ENCODE measurements at places on chromosomes 11 and 22. TPM values are rescaled to one million over a fixed set of nuclear protein-coding genes. Genes with fewer than 3 reads are reported as not detected.
A peak's percentile ranks its signal among the peaks of the same experiment; 100 is the strongest.

GRCh38 chr22:19524170-19525115, at the start of gene CLDN5:
Gene CLDN5 (minus strand): TSS chr22:19524410. CDS start chr22:19524255, 155 bp downstream.
- DNase-seq, result no peak

GRCh38 chr11:6476571-6476970, 2.8 kb upstream of the TRIM3 start:
- no peak for DNase-seq

DNA sequence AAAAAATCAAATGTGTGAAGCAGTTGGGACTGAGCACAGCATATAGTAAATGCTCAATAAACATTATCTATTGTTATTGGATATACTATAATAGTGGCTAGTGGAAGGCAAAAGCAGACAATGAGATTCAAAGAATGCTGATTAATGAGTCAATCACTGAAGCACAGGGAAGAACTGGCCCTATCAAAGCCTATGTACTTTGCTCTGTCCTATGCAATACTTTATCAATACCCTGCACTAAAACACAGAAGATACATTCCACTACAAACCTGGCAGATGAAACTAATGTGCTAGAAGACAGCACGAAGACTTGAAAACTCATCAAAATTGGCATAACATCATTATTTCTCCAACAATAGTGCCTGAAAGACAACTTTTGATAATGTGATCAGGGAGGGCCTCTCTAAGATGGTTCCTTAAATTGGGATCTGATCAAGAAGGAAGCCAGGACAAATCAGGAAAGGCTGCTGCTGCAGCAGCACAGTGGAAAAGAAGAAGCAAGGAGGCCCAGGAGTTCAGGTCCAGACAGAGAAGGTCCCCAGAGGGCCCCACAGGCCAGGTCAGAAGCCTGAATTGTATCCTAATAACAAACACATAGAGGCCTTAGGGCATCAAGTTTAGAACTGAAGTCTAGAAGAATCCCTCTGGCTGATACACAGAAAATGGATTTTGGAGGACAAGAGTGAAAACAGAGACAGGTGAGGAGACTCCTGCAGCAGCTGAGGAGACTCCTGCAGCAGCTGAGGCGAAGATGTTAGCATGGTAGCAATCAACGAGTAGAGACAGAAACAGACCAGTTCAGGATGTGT, 18.6 kb downstream of the PI4KA start:
- no peak for DNase-seq

- DNase-seq, result no peak
Measured at GRCh38 chr22:46274381-46274780, 6.6 kb downstream of the TTC38 start.

DNA sequence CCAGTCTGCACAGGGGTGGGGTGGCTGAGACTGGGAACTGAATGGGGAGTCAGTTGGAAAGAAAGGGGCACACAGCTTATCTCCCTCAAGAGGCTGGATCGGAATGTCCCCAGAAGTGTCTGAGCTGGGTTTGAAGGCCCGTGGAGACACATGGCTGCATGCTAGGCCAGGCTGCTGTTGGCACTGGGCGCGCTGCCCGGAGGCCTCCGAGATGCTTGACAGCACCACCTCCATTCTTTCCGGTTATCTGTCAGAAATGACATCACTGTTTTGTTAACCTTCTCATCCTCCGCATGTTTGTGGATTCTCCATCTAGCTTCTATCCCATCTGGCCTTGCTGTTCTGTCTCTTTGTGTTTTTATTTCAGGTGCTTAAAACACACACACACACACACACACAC, 85.5 kb downstream of the APIP start:
- no peak for DNase-seq

- DNase-seq, result peak; percentile 44
Measured at GRCh38 chr11:109939166-109939810, 153.9 kb upstream of the ZC3H12C start.

GRCh38 chr11:114571712-114572111, 12.0 kb upstream of the NXPE1 start:
- no peak for DNase-seq

- DNase-seq, result no peak
Measured at GRCh38 chr11:72426758-72427157, 7.6 kb downstream of the CLPB start.

DNA sequence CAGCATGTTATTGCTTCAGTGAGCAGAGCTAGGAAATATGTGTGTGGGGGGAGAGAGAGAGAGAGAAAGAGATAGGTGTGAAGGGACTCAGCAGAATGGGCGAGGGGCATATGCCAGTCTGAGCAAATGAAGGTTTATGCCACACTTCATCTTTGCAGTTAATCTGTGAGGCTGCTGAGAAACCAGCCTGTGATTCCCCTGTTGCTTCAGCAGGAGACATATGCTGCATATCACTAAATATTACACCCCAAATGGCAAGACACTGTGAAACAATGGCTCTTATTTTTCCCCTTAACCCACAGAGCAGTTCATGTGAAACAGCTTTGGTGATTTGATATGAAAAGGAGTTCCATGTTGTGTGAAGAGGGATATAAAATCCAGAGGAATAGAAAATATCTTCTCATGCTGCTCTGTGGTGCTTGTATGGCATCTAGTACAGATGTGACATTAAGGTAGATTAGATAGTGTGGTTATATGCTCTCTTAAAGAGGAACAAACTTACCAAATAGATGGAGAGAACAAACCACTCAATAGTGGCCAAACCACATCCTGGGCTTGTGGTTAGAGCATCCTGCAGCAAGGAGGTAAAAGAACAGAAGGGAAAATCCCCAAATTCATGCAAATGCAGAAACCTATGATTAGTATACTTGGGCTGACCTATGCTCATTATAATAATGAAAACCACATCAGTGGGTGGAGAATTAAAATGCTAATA, 864.2 kb downstream of the FAM181B start:
- peak; percentile 93 for DNase-seq

DNA sequence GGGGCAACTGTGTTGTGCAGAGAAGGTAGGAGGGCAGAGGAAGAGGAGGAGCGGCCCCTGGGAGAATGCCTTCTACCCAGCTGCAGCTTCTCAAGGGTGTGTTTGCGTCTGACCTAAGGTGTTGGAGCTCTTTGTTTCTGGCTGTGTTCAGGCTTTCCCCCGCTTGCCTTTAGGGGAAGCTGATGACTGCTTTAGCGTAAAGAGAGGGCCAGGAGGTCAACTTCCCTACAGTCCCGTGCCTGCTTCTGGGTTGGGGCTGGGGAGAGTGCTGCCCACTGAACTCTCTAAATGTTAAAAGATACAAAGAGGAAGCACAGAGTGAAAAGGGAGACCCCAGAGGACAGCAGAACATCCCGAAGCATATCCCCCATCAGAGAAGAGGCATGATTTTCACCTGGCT, 99.2 kb downstream of the PTPRJ start:
- DNase-seq, result no peak

DNA sequence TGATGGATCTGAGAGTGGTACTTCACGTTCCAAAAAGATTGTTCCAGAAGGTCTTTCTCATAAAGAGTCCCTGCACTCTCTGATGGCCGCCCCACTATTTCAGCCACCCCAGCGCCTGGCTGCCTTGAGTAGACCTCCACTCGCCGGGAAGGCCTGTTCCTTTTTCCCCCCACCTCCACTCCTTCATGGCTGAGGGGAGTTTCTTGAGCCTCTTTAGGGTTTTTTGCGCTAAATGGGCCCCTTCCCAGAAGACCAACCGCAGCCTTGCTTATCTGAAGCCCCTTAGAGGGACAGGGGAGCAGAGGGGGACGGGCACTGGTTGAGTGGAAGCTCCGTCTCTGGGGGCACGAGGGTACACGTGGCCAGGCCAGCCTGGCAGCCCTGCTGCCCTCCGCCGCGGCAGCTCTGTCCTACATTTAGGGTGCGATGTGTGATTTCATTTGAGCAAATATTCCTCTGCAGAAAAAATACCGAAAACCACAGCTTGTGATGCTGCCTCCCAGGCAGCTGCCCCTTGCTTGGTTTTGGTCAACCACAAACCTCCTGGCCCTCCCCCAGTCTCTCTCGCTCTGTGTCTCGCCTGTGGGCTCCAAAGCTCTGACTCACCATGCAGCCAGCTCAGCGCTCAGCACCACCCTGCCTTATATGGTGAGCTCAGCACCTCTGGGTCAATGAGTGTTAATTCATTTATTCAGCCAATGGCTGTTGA, 88.7 kb downstream of the TP53I11 start:
- peak; percentile 97 for DNase-seq

DNA sequence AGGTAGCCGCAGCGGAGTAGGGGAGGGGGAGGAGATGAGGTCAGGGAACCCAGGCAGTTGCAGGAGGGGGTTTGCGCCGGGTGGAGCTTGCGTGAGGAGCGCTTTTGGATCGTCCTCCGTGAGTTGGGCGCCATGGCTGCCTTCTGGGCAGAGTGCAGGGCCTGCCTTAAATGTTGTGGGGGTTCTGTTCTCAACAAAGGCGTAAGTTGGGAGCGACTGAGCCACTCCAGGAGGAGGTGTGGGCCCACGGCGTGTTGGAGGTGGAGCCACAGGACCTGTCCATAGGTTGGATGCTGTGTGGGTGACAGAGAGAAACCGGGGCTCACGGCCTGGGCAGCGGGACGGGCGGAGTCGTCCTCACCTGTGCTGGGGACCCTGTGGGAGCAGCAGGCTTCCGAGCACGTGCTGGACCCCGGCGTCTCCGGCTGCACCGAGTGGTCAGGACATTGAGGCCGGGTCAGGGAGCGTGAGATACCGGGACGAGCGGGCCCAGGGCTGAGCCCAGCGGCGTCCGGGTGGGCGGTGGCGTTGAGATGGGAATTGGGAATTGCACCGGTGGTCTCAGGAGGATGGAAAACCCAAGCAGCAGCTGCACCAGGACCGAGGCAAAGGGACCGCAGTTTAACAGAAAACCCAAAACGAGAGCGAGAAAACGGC, 977 bp upstream of the PGGHG start:
- no peak for DNase-seq

DNA sequence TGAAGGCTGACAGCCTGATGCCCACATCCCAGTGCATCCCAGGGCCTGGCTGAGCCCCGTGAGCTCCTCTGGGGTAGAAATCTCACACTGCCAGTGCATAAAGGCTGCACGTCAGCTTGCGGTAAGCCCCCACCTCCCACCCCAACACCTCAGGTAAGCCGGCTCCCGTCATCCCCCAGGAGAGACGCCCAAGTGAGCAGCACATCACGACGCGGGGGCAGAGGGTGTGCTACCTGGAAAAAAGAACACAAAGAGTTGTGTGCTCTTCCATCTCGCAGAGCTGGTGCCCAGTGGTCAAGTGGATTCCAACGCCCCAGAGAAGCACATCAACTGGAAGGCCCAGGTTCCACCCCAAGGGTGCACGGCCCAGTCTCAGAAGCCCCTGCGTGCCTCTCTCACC, 50.0 kb downstream of the IGSF9B start:
- no peak for DNase-seq

DNA sequence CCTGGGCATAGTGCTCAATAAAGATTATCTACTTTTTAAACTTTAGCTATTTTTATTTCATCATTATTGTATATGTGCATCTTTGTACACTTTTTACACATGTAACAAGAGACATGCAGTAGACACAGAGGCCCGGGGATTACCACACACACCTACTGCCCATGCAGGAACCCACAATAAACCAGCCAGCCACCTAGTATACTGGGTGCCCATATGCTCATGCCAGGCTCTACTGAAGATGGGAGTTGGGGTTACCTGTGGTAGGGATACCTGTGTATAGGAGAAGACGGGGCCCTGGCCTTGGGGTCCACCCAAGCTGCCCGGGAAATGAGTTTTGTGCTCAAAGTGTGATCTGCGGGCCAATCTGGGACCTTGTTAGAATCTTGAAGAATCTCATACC, 31.2 kb upstream of the P2RY2 start:
- DNase-seq, result no peak

DNA sequence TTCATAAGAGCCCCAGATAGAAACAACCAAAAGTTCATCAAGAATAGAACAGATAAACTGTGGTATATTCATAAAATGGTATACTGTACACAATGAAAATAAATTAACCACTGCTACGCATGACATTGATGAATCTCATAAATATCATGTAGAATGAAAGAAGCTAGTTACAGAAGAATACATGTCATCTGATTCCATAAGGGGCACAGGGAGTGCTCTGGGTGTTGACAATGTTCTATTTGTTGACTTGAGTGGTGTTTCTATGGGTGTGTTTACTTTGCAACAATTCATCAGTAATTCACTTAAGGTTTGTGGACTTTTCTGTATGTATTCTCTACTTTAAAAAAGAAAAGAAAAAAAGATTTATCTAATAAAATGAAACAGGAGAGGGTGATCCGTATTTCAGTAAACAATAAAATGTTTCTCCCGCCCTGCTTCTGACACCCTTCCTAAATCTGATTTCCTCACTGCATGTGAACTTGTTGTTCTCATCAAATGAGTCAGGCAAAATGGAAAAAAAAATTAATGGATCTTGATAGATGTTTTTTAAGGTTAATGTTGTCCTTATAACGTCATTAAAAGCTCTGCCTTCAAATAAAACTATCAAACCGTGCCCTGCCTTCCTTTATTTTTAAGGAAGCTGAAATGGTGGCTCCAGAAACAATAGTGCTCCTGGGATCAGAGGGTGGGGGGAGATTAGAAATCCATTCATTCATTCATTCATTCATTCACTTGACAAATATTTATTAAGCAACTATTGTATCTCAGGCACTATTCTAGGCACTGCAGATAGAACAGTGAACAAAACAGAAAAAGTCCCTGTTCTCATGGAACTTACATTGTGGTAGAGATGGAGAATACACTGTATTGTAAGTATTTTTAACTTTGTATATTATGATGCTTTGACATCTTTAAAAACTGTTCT, 77.2 kb upstream of the CD44 start:
- no peak for DNase-seq

GRCh38 chr11:65113361-65113756, 1.7 kb downstream of the TM7SF2 start:
- no peak for DNase-seq

GRCh38 chr11:94511932-94512781, at the start of gene C11orf97:
Gene C11orf97 (plus strand): TSS chr11:94512461. CDS start chr11:94512529, 68 bp downstream.
- peak; percentile 58 for DNase-seq

DNA sequence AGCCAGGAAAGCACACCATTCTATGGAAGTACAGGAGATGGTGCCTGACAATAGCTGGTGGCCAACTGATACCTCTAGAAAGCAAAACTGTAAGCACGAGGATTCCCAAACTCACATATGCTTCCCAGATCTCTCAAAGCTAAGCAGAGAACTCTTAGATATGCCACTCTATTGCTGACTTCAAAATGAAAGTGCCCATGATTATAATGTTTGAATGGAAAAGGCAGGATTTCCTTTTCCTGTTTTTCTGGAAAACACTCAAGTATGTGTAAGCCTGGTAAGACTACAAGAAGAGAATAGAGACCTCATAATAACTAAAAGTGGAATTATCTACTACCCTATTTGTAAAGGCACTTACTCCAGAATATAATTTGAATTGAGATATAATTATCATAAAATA, 2.6 kb upstream of the CARD18 start:
- no peak for DNase-seq

- DNase-seq, result no peak
Measured at GRCh38 chr11:88292171-88292843, 45.2 kb downstream of the CTSC start.

The OR2D2 gene
- total RNA-seq, result 2.4 TPM

The SCGB1D2 gene
- not detected for total RNA-seq

The DRD4 gene
- total RNA-seq, result 0.27 TPM

The OR56A1 gene
- not detected for total RNA-seq

The SEPTIN3 gene
- total RNA-seq, result under 0.01 TPM

The HBD gene
- 77.0 TPM for total RNA-seq

Measured in hematopoietic multipotent progenitor cell (in vitro differentiated cells).